Cortex of kidney (tissue), 1 donor: ENCODE measurements at places on chromosomes 4 and X.

GRCh38 chrX:50099331-50099730 lies 101.5 kb downstream of the AKAP4 start:
- no peak for DNase-seq

DNA sequence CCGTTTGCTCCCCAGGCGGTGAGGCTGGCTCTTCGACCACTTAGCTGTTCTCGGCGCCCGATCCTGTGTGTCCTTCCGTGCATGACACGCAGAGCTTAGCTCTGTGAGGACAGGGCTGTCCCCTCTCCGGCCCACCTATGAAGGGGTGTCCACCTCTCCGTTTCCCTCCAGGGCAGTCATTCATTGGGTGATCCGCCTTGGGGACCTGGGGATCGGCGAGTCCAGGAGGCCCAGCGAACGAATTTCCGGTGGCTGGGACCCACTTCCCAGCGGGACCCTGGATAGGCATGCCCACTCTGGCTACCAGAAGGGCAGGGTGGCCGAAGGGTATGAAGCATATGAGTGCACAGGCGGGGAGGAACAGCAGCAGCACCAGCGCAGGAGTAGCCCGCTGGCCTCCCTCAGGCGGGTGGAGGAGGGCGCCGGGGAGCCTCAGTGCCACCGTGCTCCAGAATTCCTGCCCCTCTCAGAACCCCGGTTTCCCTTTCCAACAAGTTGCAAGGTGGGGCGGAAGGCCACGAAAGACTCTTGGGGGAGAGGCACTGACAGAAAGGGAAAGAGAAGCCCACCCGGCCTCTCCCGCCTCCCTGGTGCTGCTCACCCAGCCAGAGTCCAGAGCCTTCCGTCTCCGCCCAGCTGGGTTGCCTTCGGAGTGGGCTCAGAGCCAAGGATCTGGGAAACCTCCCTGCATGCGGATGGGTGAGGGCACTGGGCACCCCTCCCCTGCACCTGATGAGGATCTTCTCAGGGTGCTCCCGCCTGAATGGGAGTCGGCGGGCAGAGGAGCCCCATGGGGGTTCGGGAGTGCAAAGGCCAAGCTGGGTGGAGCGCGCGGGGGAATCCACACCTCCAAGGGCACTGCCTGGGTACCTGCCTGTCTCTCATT lies 8.6 kb downstream of the HMX1 start:
- no peak for DNase-seq

DNA sequence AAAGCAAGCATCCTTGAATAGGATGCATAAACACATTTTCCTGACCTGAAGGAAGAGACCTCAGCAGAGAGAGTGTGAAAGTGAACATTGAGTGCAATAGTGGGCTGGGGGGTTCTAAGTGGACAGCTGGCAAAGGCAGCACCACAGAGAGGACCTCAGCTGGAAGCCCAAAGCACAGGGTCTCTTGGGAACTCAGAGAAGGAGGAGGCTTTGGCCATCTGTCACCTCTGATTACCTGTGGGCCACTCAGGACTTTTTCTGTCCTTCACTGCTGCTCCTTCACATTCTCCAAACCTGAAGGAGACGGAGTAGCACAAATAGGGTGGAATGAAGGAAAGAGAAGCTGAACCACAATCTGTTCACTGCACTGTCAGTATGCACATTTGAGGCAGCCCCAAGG lies 37.9 kb upstream of the FAT4 start:
- DNase-seq = no peak

GRCh38 chr4:106708464-106708816 lies 327.7 kb downstream of the DKK2 start:
- DNase-seq = no peak

GRCh38 chr4:48017108-48017571 lies 568 bp downstream of the NIPAL1 start:
- no peak for DNase-seq

GRCh38 chrX:110172215-110172614 lies 145.7 kb downstream of the AMMECR1 start:
- no peak for DNase-seq

- DNase-seq = no peak
Measured at GRCh38 chr4:17981063-17981462, 40.5 kb downstream of the LCORL start.

GRCh38 chrX:110082161-110082560 lies 79.2 kb downstream of the TMEM164 start:
- DNase-seq = no peak

- DNase-seq = no peak
Measured at GRCh38 chrX:22097012-22097694, 65.0 kb downstream of the PHEX start.
